ENCODE measurements at places on chromosomes 1 and 21.

GRCh38 chr1:232403017-232403714, 226.8 kb downstream of the SIPA1L2 start:
- no peak for DNase-seq

- DNase-seq, result no peak
Observed at GRCh38 chr1:186715887-186716809, 35.9 kb upstream of the PTGS2 start.

DNA sequence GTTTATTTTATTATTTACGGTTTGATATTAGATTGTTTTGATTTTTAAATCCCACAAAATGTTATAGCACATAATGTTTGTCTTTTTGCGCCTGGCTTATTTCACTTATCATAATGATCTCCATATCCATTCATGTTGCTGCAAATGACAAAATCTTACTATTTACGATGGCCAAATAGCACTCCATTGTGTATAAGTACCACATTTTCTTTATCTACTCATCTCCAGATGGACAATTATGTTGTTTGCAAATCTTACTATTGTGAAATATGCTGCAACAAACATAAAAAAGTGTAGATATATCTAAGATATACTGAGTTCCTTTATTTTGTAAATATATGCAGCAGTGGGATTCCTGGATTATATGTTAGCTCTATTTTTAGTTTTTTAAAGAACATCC, 1568.3 kb downstream of the AMY1C start:
- no peak for DNase-seq

DNA sequence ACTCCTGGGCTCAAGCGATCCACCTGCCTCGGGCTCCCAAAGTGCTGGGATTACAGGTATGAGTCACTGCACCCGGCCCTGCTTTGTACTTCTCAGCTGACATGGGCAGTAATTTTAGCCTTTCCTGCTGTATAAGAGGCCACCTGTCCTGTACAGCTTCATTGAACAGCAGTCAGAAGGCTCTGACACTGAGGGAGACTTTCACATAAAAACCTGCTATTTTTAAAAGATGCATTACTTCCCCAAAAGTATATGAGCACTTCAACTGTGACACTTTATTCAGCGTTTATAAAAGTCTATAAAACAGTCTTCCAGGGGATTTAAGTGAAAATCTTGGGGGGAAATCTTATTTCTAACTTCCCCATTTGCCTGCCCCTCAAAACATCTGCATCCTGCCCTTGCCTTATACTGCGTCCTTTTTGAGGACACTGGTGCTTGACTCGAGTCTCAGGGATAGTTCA, 17.6 kb downstream of the RNU5D-1 start:
- no peak for DNase-seq

GRCh38 chr1:223819730-223820514, 25.8 kb downstream of the TP53BP2 start:
- DNase-seq, result no peak

DNA sequence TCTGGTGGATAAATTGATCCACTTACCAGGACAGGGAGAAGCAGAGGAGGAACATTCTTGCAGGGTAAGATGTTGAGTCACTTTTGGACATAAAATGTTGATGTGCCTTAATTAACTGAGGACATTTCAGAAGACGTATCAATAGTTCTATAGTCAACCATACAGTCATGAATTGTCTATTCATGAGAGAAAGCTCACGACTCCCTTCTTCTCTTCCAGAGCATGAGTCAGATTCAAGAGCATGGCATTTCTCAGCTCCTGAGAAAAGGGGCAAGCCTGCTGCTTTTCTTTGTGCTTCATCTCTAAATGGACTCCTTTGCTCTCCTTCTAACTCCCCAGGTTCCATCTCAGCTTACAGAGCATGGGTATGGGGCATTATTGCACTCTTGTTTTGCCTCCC, 55.7 kb downstream of the ADGRL4 start:
- no peak for DNase-seq

DNA sequence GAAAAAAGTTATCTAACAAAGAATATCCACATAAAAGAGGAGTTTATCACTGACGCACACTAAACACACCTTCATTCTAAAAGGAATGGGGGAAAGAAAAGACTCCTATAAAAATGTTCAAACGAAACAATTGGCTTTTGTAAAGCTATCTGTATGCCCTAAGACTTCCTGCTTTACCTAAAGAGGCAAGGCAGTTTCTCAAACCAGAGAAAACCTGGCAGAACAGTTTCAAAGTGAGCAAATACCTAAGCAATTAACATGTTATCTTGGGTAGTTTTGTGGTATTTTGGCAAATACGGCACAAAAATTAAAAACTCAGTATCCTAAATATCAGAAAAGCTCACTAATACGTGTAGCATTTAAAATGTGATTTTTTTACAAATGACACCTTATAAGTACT, 1.9 kb downstream of the PUM1 start:
- no peak for DNase-seq

GRCh38 chr1:113140588-113141446, 67.8 kb downstream of the LRIG2 start:
- peak; percentile 63 for DNase-seq

DNA sequence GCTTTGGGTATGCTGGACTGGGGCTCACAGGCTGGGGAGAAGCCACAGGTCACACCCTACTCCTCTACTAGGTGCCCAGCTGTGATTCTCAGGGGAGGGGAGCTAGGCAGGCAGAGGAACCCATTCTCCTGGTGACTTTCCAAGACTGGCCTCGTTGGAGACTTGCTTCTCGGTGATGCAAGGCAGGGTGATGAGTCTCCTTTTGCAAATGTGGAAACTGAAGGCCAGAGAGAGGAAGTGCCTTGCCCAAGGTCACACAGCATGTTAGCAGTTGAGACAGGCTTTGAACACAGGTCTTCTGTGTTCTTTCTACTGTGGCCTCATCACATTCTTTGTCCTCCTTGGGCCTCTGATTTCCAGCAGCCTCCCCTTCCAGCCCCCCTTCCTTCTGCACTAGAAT, 20.5 kb upstream of the C1QA start:
- DNase-seq, result no peak

DNA sequence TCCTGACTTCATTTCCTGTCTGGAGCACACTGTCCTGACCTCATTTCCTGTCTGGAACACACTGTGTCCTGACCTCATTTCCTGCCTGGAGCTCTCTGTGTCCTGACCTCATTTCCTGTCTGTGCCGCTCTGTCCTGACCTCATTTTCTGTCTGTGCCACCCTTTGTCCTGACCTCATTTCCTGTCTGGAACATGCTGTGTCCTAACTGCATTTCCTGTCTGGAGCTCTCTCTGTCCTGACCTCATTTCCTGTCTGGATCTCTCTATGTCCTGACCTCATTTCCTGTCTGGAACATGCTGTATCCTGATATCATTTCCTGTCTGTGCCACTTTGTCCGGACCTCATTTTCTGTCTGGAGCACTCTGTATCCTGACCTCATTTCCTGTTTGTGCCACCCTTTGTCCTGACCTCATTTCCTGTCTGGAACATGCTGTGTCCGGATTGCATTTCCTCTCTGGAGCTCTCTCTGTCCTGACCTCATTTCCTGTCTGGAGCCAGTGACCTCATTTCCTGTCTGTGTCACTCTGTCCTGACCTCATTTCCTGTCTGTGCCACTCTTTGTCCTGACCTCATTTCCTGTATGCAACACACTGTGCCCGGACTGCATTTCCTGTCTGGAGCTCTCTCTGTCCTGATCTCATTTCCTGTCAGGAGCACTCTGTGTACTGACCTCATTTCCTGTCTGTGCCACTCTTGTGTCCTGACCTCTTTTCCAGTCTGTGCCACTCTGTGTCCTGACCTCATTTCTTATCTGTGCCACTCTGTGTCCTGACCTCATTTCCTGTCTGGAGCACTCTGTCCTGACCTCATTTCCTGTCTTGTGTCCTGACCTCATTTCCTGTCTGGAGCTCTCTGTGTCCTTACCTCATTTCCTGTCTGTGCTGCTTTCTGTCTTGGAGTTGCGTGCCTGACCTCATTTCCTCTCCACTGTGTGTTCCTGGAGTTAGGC, 27.6 kb downstream of the SKI start:
- no peak for DNase-seq

DNA sequence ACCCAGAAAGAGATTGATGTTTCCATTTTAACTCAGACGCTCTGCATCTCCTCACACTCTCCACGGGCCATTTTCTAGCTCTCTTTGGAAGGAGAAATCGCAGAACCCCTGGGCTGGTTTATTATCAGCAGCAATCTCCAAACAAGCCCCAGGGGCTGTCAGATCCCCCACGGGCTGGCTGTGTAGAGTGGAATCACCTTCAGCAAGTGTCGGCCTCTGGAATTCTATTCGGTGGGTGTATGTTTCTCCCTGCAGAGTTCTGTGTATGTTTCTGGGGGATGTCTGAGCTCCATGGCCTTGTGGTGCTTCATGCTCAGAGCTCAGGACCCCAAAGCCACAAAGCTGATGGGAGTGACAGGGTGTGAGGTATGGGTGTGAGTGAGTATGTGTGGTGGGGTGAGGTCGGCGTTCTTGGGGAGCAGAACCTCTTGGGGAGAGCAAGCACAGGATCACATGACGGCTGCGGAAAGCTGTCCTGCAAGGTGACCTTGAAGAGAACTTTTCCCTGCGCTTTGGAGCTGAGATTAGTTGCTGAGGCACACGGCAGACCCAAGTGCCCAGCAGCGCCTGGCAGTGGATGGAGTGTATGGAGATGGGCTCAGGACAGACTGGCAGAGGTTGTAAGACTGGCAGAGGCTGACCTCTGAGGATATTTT, 489 bp downstream of the ACOT11 start:
- DNase-seq, result no peak

GRCh38 chr1:197320991-197321531, 53.0 kb downstream of the CRB1 start:
- no peak for DNase-seq

DNA sequence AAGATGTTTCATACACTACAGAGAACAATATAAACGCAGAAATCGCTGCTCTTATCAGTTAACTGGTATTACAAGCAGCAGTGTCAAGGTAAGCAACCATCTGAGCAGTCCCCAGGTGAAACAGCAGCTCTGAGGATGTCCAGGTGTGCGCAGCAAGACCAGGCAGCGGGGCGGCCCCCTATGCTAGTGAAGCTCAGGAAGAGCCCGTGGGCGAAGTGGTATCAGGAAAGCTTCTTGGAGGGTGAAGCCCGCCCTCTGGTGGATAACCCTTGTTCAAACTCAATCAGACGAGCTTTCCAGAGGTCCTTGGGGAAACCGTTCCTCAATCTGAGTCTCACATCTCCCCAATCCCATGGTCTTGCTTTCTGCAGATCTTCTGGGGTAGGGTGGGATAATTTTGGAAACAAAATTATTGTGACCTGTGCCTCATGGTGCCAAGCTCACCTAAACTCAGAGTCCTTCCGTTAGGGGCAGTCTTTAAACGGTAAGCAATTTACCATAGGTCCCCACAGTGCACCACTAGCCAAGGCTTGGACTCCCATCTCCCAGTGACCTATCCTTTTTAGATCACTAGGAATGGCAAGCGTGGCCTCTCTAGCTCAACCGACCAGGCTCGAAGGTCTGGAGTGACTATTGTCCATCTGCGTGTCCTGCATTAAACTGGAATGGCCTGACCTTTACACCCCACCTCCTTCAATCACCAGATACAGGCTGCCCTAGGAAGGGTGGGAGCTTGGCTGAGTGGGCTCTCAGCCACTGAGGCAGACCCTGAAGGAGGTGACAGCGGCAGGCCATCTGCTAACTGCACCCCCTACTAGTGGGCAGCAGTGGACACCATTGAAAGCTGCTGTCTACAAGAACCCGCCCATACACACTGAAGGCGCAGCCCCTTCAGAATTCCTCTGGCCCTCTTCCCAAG, 13.6 kb upstream of the FAM110D start:
- peak; percentile 90 for DNase-seq

DNA sequence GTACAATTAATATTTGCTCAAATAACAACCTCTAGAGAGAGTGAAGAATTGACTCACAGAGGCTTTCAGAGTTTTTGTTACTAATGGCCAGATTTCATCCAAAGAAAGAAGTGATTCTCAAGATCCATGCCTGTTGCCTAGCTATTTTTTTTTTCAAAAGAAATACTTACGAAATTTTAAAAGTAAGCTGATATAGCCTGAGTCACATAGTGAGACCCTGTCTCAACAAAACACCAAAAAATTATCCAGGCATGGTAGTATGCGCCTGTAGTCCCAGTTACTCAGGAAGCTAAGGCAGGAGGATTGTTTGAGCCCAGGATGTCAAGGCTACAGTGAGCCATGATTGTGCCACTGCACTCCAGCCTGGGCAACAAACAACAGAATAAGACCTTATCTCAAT, 14.6 kb downstream of the PALMD start:
- no peak for DNase-seq

- DNase-seq, result peak; percentile 48
Observed at GRCh38 chr21:39869141-39869818, 2.0 kb downstream of the PCP4 start.

- no peak for DNase-seq
Observed at GRCh38 chr1:183178545-183178944, 7.5 kb upstream of the LAMC2 start.

GRCh38 chr1:50232336-50232735, 123.6 kb downstream of the ELAVL4 start:
- DNase-seq, result no peak

- no peak for DNase-seq
Observed at GRCh38 chr1:40067023-40067422, 26.5 kb downstream of the CAP1 start.

GRCh38 chr1:23533246-23534023, 2.4 kb upstream of the E2F2 start:
- no peak for DNase-seq
